ENCODE measurements at places on chromosomes 1 and 21.

DNA sequence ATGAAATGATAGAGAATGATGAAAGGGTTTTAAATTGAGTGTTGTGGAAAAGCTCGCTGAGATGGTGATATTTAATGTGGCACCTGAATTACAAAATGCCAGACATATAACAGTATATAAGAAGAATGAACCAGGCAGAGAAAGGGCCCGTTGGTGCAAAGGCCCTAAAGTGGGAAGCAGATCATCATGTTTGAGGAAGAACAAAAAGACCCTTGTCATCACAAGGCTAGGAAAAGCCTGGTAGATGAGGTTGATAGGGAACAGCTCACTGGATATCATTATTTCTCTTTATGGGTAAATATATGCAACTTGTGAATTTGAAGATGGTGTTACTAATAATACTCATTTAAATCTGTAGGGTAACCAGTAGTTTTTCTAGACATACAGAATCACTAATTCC lies 11.0 kb downstream of the RAP1A start:
- no peak for DNase-seq

- no peak for DNase-seq
Measured at GRCh38 chr1:97112442-97112841, 390.9 kb downstream of the PTBP2 start.

GRCh38 chr1:38274974-38275373 lies 228.4 kb upstream of the POU3F1 start:
- no peak for DNase-seq

- DNase-seq, result no peak
Measured at GRCh38 chr1:211684791-211685190, 9.4 kb upstream of the NEK2 start.

DNA sequence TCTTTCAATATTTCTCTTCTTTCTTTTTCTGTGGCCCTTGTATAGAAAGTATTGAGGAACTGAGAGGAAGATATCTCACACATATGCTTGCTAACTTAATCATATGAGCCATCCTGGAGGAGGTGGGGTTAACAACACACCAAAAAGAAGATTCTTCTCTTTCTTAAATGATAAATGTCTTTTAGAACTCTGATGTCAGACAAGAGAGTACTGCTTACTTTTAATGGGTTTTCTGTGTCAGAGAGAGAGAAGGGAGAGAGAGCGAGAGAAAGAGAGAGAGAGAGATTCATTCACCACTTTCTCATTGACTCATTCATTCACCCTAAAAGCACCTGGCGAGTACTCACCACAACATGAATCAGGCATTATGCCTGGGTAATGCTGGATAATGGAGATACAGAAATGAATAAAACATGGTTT lies 250.3 kb upstream of the SGIP1 start:
- no peak for DNase-seq

All from T47D (cell line).